ENCODE measurements at places on chromosomes 16 and 17. TPM values are rescaled to one million over a fixed set of nuclear protein-coding genes. Genes with fewer than 3 reads are reported as not detected.

PNMT gene
- not detected for total RNA-seq

NPIPA5 gene
- total RNA-seq, result 1.8 TPM

PYDC1 gene
- total RNA-seq, result not detected

PALB2 gene
- 7.6 TPM for total RNA-seq

TUBG1 gene
- 51.1 TPM for total RNA-seq

TOM1L1 gene
- total RNA-seq, result 119 TPM

CISD3 gene
- 9.0 TPM for total RNA-seq

SOST gene
- total RNA-seq, result not detected

KRTAP4-1 gene
- not detected for total RNA-seq

PRSS33 gene
- not detected for total RNA-seq

HYDIN gene
- 0.37 TPM for total RNA-seq

ZNF750 gene
- not detected for total RNA-seq

BFAR gene
- 24.1 TPM for total RNA-seq

SCN4A gene
- total RNA-seq, result 1.3 TPM

STH gene
- total RNA-seq, result not detected

SLC2A4 gene
- 1.2 TPM for total RNA-seq

CCR7 gene
- total RNA-seq, result 0.08 TPM

Data from liver (tissue), 10 donors.